Keratinocyte (primary cell): ENCODE measurements at places on chromosomes 6 and 20.

DNA sequence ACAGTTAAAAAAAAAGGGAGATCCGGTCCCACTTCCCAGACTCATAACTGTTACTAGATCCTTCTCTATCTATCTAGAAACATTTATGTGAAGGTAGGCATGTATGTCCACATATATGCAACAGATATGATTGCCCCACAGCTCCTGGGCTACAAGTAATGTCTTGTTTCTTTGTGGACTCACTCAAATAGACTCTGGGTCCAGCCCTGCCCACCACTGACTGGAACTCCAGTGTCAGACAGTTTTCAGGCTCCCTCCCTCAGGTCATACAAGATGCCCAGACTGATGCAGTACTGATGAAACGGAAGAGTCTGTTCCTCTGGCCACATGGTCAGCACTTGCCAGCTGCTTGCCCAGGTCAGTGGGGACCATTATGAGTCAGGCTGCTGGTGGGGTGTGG lies 30.8 kb upstream of the IER3 start:
- no peak for DNase-seq

- DNase-seq = no peak
Measured at GRCh38 chr6:117480651-117481050, 1.8 kb upstream of the DCBLD1 start.

DNA sequence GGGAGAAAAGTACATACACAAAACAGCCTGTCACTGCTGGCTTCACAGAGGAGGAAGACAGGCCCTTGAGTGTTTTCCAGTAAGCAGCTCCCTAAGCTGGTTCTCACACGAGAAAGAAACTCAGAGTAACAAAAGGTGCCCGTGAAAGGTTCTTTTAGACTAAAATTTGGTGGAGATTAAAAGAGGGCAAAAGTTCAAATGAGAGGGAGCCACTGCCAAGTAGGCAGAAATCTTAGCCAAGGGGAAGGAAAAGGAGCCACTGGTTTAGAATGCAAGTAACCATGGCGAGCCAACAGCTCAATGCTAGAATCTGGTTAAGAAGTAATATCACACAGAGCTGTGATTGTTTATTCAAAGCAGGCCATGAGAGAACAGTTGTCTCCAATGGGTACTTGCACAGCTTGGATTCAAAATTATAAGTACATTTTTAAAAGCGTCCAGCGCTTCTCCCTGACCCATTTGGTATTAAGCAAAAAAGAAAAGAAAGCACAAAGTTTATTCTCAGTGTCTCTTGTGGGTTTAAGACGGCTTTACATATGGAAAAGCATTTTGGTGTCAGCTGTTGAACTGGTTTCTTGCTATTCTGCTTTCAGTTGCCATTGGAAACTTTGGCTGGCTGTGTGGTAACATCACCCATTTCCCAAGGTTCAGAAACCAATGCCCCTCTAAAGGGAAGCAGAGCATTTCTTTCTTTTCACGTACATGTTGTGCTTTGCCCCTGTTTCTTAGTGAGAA lies 648.5 kb downstream of the RNF144B start:
- no peak for DNase-seq

- no peak for DNase-seq
Measured at GRCh38 chr6:118586746-118587485, 38.8 kb downstream of the PLN start.

DNA sequence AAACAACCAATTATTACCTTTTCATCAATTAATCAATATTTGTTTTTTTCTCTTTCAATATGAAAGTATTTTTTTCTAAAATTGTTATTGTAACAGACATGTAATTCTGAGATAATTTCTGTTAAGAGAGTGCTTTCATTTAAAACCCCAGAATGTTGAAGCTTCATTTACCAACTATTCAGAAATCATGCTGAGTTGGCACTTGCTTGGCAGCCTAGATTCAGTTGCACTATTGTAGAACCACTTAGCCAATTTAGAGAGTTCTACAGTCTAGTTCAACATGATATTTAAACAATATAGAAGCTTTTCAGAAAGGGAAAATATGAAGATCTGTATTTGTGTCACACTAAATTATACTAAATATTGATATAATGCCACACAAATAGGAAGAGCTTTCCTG lies 56.1 kb upstream of the NKAIN2 start:
- no peak for DNase-seq

GRCh38 chr6:7848229-7848628 lies 62.4 kb downstream of the TXNDC5 start:
- DNase-seq = no peak

DNA sequence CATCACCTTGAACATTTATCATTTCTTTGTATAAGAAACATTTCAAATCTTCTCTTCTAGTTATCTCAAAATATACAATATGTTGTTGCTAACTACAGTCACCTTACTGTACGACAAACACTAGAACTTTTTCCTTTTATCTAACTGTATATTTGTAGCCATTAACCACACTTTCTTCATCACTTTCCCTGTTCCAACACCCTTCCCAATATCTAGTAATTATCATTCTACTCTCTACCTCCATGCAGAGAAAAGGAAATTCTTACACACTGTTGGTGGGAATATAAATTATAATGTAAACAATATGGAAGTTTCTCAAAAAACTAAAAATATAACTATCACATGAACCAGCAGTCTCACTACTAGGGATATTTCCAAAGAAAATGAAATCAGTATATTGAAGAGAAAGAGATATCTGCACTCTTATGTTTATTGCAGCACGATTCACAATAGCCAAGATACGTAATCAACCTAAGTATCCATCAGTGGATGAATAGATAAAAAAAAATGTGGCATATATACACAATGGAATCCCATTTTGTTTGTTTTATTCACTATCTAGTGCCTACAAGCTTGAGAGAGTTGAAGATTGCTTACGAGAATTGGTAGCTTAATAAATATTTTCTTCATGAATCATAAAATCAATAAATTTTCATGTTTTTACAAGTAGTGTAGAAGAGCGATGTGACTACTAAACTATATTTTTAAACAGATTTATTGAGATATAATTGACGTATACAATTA lies 2.4 kb downstream of the RHAG start:
- DNase-seq = no peak

- DNase-seq = no peak
Measured at GRCh38 chr6:10382322-10382721, 32.6 kb downstream of the TFAP2A start.

- DNase-seq = no peak
Measured at GRCh38 chr20:61665528-61666470, 399.9 kb downstream of the TAF4 start.

GRCh38 chr6:21142741-21143140 lies 450.8 kb upstream of the SOX4 start:
- DNase-seq = no peak

GRCh38 chr6:42440027-42440426 lies 11.7 kb downstream of the TRERF1 start:
- DNase-seq = no peak

- no peak for DNase-seq
Measured at GRCh38 chr6:159092631-159093030, 47.8 kb upstream of the TAGAP start.

- no peak for DNase-seq
Measured at GRCh38 chr20:24694157-24694726, 224.8 kb downstream of the SYNDIG1 start.
